ENCODE measurements at places on chromosomes 5 and 9. TPM values are rescaled to one million over a fixed set of nuclear protein-coding genes. Genes with fewer than 3 reads are reported as not detected.

DNA sequence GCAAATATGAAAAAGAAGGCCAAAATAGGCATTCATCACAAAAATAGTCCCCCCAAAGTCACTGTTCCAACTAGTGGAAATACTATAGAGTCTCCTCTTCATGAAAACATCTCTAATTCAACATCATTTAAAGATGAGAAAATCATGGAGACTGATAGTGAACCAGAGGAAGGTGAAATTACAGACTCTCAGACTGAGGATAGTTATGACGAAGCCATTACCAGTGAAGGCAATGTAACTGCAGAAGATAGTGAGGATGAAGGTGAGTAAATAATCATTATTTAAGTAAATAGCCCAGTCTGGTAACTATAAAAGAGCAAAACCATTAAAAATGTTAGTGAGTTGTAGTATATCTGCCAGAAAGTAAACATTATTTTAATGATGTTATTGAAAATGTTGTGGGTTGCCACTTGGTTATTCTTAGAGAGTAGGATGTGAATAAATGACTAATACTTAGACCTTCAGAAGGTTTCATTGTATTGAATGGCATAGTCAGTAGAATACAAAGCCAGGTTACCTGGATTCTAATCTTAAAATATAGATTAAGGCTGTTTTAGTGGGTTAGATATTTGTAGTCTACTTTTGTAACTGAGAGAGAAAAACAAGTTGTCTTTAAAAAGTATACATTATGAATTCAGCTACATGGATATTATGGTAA, 16.3 kb downstream of the AGGF1 start:
- no peak for DNase-seq

Gene LCN1
- not detected for total RNA-seq

DNA sequence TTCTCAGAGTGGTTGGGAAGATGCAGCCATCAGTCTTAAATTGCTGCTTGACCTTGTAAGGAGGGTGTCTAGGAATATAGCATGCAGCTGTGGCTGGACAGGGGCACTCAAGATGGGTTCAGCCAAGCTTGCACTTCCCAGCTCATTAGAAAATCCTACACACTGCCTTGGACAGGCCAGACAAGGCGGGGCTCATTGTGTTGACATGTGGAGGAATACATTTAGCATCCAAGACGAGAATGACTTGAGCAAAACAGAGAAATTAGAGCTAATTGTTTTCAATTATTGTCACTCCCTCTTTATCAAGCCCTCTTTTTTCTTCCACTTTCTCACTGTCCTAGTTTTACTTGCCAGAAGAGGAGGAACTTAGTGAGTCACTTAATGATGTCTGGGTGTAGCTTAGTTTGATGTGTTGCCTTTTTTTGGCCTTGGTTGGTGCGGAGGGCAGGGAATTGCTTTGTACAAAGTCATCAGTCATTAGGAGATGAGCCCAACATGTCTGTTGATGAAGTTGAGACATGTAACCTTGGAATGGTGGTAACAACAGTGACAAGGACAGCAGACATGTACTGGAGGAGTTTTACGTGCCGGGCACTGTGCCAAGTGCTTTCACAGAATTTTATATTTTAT, 1219.3 kb upstream of the WWC1 start:
- no peak for DNase-seq

DNA sequence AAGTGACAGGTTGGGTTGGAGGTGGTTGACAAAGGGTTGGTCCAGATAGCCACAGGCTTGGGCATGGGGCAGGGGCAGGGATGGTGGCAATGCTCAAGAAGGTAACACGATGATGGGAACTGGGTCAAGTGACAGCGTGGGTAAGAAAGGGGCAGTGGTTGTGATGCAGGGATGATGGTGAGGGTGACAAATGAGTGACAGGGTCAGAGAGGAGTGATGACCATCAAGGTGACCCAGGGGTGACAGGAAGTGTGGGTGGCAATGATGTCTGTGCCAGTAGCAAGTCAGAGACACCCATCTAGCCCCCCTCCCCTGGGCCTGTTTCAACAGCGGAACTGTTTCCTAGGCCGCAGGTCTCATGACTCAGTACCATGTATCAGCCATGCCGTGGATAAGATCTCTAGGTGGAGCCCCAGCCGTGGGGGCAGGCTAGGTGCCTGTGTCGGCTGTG, 20.5 kb downstream of the AQP3 start:
- no peak for DNase-seq

Gene FNIP1
- 49.5 TPM for total RNA-seq

DNA sequence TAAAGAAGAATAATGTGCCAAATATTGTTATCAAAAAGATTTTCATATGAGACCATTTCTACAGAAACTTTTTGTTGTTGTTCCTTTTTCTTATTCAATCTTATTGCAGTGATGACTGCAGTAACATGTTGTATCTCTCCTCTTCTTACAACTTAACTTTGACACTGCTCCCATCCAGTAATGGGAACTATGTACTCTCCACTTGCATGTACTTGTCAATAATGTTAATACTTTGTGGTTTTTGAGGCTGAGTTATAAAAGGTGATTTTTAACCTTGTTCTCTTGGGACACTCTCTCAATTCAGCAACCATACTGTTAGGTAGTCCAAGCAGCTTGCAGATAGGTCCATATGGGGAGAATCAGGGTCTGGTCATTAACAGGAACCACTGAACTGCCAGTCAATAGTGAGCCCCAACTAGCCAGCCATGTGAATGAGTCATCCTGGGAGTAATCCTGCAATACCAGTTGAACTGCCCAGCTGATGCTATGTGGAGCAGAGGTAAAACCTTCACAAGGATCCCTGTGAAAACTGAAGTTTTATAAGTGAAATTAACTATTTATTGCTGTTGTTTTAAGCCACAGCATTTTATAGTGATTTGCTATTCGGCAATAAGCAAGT, 199.6 kb upstream of the DAB2 start:
- DNase-seq = no peak

DNA sequence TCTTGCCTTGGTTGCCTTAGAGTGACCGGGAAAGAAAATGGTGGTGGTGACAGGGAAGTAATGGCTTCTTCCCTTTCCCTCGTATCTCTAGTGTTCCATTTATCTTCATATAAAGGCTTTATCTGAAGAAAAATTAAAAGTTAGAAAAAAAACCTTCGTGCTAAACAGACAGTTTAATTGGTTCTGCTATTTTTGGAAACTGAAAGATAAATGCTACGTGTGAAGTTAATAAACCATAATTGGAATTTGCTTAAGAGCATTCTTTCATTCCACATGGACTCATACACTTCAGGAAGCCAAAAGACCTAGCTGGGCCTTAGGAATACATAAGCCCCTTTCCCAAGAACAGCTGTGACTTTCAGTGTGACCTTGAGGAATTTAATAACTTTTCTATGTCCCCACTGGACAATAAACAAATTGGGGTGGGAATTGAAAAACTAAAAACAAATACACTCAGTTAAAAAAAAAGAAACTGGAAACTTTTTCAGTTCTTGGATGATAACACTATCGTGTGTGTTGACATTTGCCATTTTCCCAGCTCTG, 818.8 kb upstream of the WWC1 start:
- DNase-seq = no peak

GRCh38 chr9:123309611-123310010, 41.2 kb upstream of the STRBP start:
- DNase-seq = no peak

- no peak for DNase-seq
These were observed 486.8 kb upstream of the WWC1 start for GRCh38 chr5:167804512-167805220.

- DNase-seq = peak; percentile 37
These were observed 49.9 kb downstream of the COL15A1 start for GRCh38 chr9:98993570-98993945.

DNA sequence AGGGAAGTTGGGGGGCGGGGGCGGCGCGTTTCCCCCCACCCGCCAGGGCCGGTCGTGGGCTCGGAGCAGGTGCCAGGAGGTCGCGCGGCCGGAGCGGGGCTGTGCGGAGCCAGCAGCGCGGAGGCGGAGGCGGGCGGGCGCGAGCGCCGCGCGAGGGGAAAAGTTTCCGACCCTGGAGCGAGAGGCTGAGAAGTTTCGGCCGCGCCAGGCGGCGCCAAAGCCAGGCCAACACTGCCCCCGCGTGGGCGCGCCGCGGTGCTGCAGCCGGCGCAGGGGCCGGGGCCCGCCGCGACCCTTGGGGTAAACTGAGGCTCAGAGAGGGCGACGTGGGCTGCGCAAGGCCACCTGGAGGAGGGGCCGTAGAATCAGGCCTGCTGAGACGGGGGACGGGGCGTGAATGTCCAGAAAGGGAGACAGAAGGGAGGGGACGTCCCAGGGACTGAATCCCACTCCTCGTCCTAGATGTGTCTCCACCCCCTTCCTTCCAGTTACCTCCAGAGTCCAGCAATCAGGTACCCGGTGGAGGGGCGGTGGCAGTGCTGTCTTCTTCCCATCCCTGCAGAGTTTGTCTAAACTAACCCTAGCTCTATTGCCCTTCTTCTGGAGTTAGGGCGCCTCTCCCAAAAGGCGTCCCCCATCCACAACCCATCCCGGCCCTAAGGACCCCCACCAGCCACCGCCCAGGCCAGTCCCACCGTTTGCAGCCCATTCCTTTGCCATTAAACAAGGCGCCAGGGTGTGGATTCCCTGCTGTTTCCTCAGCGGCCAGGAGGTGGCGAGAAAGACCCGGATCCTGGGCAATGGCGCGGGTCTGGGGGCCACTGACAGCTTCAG, 10.2 kb downstream of the C9orf50 start:
- DNase-seq = peak; percentile 85

Gene PCDHB6
- not detected for total RNA-seq

Gene IFNK
- not detected for total RNA-seq

DNA sequence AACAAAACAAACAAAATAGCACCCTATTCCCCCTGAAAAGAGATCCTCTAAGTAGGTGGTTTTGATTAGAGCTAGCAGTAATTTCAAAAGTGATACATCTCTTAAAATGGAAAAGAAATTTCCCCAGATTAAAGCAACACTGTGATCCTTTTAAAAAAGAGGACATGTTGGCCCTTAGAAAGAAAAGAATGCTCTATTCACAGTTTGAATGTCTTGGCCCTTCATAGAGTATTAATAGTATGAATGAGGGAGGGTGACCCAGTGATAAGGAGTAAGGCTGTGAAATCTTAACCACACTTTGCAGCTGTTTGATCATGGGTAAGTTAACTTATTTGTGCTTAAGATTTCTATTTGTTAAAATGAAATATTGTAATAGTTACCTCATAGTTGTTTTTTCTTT, 467.7 kb upstream of the MEF2C start:
- no peak for DNase-seq

Gene SH3PXD2B
- total RNA-seq = 10.5 TPM

Gene AMBP
- not detected for total RNA-seq

DNA sequence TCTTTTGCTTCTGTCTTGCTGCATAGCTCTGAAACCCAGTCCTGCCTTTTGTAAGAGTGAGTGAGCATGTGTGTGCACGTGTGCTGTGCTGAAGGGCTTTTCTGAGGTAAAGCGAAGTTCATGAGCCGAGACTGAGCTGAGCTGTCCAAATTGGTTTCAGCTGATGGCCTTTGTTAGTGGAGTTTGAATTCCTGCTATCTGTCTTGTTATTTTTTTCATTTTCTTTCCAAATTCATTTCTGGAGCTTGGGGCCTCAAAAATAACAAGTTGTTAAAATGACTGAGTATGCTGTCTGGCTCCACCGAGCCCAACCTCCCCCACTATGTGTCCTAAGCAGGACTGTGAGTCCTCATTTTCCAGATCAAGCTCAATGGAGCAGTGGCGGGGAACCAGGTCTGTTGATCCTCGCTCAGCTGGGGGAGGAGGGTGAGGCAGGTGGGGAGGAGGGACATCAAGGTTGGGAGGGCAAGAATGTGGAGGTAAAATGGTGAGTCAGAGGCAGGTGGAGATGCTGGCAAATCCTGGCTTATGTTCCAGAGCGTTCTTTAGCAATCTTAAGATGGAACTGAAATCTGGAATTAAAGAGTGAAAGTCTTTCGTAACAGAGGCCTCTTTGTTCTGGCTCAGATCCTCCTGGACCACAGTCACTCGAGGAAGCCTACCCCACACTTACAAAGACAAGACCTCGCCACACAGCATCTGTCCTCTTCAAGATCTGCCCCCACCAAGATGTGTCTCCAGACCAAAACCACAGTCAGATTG, 63.9 kb downstream of the SREK1 start:
- no peak for DNase-seq

DNA sequence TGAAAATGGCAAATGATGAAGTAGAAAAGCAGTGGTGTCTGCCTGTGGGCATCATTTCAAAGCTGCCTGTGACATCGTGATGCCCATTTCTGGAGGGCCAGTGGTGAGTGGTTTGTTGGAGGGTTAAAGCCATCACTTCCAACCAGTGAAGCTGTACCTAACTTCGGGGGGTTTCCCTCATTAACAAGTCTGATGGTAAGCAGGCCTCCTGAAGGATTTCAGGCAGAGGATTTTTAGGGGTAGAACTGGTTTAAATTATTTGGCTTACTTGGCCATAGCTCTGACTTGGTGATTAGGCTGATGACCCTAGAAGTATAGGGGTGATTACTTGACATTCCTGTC, 10.7 kb downstream of the TNFAIP8 start:
- no peak for DNase-seq

GRCh38 chr5:109756543-109757185, 66.9 kb downstream of the MAN2A1 start:
- DNase-seq = no peak

- DNase-seq = no peak
These were observed 436.5 kb downstream of the KIAA0825 start for GRCh38 chr5:94181895-94182294.

- DNase-seq = no peak
These were observed 716.5 kb downstream of the MTRR start for GRCh38 chr5:8585230-8586018.

DNA sequence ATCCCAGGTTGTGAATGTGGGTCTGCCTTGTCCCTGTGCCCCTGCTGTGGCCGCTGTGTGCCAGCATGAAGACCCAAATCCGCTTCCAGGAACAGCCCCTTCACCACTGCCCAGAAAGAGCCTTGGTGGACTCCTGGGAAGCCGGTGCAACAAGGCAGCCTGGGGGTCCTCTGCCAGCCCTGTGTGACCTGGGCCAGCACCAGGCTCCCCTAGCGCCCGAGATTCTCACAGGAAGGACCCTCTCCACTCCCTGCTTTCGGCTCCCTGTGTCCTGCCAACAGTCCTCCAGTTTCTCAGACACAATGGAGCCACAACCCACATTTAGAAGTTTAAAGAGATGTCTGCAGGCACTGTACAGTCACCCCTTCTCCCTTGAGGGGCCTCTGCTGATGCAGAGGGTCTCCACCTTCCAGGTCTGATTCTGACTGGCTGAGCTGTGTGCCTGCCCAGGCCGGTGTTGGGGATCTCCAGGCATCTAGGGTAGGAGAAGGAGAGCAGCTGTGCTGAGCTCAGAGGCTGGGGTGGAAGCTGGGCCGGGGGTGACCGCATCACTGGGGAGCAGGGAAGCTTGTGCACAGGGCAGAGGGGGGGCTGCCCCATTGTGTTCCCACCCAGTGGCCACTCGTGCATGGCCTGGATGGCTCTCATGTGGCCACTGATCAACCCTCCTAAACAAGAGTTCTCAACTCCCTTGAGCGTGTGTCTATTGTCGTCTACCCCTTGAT, 174.0 kb downstream of the IRX2 start:
- no peak for DNase-seq

Gene DNAJC18
- 3.3 TPM for total RNA-seq

Measured in Peyer's patch (tissue), 4 donors.